ENCODE measurements at places on chromosomes 4 and X.

GRCh38 chr4:36213977-36214376, 30.3 kb downstream of the ARAP2 start:
- no peak for DNase-seq

DNA sequence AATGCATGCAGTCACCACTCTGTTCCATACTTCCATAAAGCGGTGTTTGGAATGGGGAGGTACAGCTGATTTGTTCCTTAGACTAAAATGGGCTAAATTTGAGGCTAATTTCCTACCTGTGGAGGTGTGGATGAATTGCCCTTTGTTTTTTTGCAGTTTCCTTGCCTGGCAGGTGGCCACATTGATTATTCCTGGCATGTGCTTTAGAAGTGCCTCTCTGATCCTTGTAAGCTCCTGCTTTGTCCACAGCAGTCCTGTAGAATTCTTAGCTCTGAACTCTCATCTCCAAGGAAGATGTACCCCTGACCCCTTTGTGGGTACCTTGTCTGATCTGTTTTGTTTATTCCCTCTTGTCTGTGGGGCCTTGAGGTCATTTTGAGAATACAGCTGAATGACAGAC, 136.8 kb downstream of the ADGRL3 start:
- DNase-seq, result no peak

DNA sequence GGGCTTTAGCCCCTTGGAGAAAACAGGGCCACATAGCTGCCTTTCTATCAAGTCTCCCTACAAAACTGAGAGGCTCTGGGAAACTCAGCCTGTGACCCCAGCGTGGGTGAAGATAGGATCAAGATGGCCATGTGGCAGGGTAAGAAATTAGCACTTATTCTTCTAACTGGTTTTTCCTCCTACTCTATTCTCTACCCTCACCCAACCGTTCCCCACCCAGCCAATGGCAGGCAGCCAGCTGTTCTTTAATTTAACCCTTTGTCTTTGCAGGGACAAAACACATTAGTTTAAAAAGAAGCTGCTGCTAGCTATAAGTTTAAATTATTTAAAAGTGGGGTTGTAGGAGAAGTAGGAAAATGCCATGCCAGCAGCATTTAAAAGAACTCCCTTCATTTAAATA, 2.8 kb downstream of the CLCN5 start:
- DNase-seq, result no peak

DNA sequence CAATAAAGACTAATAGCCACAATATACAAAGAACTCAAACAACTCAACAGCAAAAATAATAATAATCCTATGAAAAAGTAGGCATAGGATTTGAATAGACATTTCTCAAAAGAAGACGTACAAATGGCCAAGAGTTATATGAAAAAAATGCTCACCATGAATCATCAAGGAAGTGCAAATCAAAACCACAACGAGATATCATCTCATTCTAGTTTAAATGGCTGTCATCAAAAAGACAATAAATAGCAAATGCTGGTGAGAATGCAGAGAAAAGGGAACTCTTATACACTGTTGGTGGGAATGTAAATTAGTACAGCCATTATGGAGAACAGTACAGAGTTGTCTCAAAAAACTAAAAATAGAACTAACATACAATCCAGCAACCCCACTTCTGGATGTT, 18.8 kb downstream of the TLR6 start:
- no peak for DNase-seq

- DNase-seq, result no peak
These were observed 12.4 kb upstream of the EOLA2 start for GRCh38 chrX:149950681-149951080.

DNA sequence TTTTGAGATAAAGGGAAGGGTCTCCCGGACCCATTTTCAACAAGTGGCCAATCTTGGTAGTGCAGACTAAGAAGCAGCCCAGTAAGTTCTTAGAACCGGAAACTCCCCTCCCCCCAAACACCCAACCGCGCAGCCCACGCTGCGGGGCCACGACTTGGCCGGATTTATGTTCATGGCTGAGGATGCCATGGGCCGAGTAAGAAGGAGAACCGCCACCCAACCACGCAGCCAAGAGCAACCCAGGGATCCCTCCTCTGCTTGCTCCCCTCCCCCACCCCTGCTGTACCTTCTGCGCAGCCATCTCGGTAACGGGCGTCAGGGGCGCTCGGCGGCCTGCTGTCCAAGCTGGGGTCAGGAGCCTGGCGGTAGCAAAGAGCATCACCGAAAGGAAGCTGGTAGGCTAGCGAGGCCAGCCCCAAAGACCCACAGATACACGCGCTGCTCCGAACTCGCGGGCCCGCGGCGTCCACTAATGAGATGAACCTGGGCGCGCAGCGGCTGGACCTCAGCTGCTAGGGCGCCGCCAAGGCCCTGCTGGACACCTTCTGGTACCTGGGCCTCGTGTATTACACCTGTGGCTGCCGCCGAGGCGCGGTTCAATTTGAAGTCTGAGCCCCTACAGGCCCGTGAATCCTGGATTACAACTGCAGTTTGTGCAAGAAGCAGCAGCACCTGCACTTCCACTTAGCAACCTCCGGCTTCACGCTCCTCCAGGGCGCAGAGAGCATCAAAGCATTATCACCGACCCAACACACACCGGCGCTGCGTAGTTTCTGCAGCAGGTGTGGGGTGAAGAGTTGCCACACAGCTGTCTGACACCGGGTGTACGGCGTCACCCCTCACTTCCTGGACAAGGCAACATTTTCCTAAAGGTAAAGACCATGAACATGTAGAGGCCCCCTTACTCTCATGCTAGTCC, 63.4 kb downstream of the NUDT10 start:
- DNase-seq, result peak; percentile 58

DNA sequence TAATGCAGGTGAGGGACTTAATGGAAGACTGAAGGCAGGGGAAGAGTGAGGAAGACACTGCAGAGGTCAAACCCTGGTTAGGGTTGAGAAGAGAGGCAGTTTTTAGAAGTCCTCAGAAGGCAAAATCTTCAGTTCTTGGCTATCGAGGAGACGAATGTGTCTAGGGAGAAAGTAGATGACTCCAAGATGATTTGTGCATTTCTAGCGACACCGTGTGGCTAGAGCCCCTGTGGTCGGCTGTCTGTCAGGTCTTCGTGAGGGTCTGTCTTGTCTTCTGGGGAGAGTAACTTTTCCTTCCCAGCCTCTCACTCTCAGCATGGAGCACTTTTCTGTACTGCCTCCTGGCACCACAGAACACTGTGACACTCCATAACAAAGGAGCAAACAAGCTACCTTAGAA, 458.1 kb downstream of the STIM2 start:
- peak; percentile 1 for DNase-seq

DNA sequence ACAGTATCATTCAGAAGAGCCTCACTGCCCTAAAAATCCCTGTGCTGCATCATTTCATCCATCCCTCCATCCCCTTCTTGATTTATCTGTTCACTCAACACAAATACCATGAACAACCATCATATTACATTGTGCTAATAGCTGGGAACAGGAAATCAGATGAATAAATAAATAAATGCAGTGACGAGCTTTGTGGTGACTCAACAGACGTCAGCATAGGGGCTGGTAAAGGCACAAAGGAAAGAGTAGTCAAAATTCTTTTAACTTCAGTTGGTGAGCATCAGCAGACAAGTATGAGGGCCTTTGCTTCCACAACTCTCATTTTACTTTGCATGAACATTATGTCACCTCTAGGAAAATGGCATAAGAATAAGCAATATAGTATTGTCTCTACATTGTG, 65.5 kb downstream of the EDNRA start:
- DNase-seq, result no peak

DNA sequence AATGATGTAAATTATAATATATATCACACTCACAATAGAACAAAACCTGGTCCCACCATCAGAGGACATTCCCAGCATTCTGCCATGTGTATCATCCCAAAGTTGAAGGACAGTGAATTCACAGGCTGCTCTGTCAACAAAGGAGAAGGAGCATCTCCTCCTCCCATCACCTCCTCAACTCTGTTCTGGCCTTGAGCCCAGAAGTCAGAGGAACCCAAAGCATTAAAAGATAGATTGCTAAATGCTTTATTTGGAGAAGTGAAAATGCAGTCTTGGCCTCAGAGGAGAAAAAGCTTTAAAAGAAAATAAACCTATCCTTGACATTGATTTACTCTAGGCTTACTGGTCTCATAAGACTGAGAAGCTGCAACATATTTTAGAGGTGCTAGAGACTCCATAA, 268.8 kb upstream of the RASGEF1B start:
- no peak for DNase-seq

DNA sequence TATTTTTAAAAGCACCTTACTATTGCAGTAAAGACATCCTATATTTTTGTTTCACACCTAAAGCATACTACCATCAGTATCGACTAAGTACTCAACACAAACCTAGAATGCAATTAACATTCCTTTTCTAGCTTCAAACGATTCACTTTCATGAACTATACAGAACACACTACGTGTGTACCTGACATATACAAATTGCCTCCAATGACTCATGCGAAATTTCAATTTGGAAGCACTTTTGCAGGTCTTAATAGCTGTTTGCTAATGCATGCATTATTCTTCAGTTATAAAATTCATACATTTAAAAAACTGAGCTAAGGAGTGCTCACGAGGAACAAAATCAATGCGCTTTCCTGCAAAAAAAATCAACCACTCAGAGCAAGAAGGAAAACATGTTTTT, 19.7 kb upstream of the GPM6B start:
- DNase-seq, result no peak

DNA sequence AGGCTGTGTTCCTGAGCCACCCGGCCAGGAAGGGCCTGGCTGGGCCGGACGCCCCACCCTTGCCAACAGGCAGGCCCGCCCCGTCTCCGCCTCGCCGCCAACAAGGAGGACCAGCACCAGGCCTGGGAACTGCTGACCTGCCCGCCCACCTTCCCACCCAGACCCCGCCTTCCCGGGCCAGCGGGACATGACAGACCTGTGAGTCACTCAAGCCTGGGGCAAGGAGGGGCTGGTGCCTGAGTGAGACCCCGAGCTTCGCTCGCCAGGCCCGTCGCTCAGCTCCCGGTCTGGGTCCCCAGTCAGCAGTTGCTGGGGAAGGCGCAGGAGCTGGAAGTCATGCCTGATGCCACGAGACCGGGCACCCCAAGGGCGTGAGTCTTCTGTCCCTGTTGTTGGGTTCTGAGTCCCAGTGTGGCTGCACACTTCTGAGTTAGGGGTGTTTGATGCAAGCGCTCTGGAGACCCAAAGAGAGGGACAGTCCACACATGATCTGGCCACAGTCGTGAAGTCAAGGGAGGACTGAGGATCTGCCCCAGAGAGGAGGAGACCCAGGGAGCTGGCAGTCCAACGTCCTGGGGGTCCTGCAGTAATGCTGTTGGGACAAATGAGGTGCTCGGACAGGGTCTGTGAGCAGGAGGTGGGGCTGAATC, at the start of gene DNASE1L1:
Gene DNASE1L1 (minus strand): TSS at position 33 of the 650 bp plus-strand sequence. CDS start 3,686 bp downstream, outside the sequence.
- peak; percentile 20 for DNase-seq

DNA sequence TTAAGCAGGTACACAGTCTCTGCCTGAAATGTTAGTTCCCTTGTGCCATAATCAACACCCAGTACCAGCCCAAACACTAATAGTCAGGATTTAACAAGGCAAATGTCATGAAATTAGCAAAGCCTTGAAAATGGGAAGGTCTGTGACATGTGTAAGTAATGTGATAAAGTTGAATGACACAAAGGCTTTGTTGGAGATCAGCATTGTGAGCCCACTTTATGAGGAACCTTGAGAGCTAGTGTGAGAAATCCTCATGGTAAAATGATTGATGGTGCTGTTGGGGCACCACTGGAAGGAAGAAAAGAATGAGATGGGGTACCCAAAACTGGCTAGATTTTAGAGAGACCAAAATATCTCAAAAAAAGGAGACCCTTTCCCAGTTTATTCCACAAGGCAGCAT, 3.3 kb upstream of the LIN54 start:
- DNase-seq, result no peak

GRCh38 chrX:136258951-136259350, 7.8 kb upstream of the MAP7D3 start:
- DNase-seq, result no peak

DNA sequence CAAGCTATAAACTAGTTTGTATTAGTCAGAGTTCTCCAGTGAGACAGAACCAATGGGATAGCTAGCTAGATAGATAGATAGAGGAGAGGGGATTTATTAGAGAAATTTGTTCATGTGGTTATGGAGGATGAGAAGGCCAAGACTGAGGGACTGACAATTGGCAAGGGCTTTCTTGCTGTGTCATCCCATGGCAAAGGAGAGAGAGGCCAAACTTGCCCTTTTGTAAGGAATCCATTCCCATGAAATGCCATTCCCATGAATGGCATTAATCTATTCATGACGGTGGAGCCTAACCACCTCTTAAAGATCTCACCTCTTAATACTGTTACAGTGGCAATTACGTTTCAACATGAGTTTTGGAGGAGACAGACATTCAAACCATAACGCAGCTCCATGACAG, 58.1 kb downstream of the LINC00632 start:
- no peak for DNase-seq

DNA sequence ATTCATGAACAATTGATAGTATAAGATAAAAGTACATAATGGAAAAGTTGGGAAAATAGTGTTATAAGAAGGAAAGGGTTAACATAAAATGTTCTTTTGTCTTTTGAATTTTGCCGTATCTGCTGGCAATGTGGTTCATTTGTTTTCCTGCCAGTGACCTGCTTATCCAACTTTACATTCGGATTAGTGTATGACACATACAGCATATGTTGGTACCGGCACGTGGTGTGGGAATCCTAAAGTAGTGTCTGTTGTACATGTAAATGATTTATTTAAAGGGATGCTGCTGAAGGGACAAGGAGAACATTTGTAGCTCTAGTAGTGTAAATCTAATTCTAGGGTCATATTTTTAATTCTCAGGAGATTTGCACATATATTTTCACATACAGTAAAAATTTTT, 11.5 kb downstream of the RAB9A start:
- DNase-seq, result no peak

GRCh38 chrX:72025236-72025770, 106.4 kb downstream of the RTL5 start:
- DNase-seq, result no peak

DNA sequence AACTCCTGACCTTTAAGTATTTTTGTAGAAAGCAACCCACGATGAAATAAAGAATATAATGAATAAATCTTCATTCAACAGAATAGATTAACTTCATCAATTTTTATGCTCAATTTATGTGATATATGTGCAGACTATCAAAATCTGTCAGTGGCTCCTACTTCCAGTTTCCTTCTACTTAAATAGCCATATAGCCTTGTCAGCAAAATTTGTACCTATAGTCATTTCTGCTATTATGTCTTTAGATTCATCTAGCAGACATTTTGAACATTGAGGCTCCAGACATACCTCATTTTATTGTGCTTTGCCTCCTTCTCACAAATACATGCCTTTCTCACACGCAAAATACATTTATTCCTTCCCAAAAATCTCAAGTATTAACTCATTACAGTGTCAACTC, 971.7 kb downstream of the FAM133A start:
- DNase-seq, result no peak

DNA sequence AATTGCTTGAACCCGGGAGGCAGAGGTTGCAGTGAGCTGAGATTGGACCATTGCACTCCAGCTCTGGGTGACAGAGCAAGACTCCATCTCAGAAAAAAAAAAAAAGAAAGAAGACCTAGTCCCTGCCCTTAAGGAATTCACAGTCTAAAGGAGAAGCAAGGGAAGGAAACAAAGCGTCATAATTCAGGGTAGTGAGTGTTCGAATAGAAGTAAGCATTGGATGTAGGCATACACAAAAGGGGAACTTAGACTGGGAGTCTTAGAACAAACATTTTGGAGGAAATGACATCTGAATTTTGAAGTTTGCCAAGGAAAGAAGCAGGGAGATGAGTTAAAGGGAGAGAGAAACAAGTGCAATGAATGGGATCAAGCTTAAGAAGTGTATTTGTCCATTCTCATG, 32.4 kb downstream of the PPM1K start:
- DNase-seq, result no peak

- DNase-seq, result no peak
These were observed 36.7 kb downstream of the CCSER1 start for GRCh38 chr4:90163872-90164271.
